ENCODE measurements at places on chromosomes 11 and 22. TPM values are rescaled to one million over a fixed set of nuclear protein-coding genes. Genes with fewer than 3 reads are reported as not detected.
A peak's percentile ranks its signal among the peaks of the same experiment; 100 is the strongest.

The DRD4 gene
- 6.6 TPM for total RNA-seq

DNA sequence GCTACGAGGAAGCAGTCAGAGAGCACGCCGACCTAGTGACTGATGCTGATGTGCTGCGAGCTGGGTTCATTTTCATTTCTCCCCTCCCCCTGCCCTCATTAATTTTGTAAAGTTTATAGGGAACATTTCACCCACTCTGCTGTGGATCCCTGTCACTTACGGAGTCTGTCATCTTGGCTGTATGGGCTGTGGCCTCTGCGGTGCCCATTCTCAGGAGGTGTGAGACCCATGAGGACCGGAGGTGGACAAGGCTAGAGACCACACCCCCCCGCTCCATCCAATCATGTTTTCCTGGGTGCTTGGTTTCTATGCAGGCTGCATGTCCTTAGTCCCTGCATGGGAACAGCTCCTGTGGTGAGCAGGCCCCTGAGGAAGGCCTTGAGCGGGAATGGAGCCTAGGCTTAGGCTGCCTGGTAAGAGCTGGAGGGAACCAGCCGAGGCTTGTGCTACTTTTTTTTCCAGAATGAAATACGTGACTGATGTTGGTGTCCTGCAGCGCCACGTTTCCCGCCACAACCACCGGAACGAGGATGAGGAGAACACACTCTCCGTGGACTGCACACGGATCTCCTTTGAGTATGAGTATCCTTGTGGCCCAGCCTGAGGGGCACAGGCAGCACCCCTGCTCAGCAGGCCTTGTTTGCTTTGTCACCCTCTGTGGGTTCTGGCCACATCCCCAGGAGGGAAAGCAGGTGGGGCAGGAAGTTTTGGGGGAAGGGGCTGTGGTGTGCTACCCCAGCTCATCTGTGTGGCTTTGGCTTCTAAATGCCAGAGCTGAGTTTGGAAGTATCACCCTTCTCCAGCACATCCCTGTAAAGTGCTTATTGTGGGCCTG lies 19.1 kb downstream of the CLDN5 start:
- no peak for DNase-seq

GRCh38 chr11:60165538-60165937 lies 17.3 kb downstream of the MS4A6A start:
- no peak for DNase-seq

The RAB38 gene
- 10.1 TPM for total RNA-seq

The TMEM134 gene
- 68.1 TPM for total RNA-seq

DNA sequence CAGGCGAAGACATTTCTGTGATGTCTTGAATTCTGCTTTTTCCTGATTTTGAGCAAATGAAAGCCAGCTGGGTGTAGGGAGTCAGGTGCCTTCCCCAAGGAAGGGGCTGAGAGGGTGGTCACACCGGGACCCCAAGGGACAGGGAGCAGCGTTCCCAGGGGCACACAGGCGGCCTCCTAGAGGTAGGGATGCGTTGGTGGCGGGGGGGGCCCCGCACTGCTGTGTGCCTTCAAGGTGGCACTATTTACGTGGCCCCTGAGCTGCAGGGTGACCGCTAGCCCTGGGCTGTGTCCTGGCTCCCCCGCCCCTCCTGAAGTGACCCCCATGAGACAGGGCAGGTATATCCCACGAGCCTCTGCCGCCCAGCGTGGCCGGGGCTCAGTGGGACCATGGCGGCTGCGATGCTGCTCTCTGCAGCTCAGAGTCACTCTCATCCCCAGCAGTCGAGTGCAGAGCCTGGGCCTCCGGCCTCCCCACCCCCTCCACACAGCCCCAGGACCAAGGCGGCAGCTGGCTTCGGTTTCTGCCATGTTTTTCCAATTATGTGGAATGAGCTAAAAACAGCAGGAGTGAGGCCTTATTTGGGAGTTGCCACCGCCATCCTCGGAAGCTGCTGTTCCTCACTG lies 60.9 kb downstream of the LRP5 start:
- no peak for DNase-seq

GRCh38 chr11:66706989-66707388 lies 22.0 kb downstream of the SPTBN2 start:
- no peak for DNase-seq

GRCh38 chr11:65657426-65657825 lies 5.3 kb downstream of the RELA start:
- no peak for DNase-seq

- DNase-seq: peak; percentile 81
Measured at GRCh38 chr11:124837491-124837856, 27.8 kb upstream of the ROBO3 start.

DNA sequence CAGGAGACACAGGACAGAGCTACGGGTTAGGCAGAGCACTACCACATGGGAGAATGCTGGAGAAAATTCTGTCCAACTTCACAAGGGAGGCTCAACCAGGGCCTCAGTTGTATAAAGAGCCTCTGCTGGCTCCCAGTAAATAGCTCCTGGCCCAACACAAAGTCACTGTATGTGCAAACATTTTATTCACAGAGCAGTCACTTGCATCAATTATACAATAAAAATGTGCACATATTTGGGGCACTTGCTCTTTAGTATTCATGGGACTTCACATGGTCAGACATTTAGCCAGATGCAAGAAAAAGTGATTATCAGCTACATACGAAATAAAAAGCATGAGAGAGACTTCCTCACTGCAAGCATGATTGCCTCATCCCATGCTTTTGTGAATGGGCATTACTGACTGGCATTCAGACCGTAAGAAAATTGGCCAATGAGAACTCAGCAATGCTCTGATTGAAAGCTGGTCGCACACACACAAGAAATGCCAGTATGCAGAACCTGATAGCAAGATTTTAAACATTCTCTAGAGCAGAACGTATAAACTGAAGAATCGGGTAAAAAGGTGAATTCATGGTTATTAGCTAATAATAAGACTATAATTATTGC lies 39.4 kb downstream of the BLID start:
- DNase-seq: no peak

The TMA7B gene
- total RNA-seq: not detected

The MRGPRG gene
- total RNA-seq: not detected

DNA sequence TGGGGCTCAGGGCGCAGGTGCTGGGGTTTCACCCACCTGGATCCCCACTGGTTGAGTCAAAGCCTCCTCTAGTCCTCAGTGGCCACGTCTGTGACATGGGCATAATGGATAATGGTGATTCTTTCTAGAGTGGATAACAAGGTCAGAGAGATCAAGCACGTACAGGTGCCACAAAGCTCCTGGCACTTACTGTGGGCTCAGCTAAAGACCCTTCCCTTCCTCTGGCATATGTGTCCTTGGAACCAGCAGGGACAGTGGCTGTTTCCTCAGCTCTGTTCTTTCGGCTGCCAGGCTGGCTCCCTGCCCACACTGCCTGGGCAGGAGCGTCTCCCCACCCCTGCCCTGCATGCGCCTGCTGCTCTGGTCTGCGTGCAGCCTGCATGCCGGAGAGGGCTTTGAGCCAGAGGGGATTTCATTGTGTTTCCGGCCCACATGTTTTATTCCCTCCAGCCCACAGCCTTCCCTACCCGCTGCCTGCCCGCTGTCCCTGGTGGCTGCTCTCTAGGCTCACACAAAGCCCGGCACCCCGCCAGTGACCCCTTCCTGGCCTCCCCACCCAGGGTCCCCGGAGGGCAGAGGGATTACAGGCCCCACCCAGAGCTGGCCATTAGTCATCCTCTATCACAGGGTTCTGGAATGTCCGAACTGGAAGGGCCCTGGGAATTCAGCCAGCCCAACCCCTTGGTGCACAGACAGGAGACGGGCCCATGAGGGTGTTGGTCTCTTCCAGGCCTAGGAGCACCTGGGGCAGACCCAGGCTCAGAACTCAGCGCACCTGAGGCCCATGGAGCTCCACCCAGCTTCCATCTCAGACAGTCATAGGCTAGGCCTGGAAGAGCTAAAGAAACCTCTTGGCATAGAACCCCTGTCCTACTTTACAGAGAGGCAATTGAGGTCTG lies 55.3 kb upstream of the GCAT start:
- peak; percentile 56 for DNase-seq

DNA sequence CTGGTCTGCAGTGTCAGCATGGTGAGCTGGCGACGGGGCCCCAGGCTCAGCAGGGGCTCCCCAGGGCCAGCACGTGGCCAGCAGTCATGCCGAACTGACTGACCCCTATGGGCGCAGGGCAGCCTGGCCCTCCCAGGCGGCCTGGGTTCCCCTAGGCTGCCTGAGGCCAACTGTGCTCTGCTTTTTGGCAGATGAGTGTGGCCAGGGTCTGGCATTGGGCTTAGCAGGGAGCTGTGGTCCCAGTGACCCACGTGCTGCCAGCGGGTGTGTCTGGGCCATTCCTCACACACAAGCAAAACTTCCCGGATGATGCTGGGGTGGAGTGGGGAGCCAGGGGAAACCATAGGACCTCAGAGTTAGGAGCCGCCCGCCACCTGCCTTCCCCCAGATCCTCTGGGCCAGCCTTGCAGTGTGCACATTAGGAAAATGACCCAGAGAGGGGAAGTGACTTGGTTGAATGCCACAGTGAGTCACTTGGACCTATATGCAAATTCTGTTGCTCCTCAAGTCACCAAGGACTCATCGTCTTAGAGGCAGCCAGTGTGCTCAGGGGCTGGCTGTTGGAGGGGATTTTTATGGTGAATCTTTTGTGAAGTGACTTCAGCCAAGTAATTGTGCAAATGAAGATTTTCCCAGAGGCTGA lies 6.5 kb downstream of the ADORA2A start:
- DNase-seq: no peak

GRCh38 chr11:9972989-9973388 lies 309.1 kb downstream of the SWAP70 start:
- peak; percentile 45 for DNase-seq

DNA sequence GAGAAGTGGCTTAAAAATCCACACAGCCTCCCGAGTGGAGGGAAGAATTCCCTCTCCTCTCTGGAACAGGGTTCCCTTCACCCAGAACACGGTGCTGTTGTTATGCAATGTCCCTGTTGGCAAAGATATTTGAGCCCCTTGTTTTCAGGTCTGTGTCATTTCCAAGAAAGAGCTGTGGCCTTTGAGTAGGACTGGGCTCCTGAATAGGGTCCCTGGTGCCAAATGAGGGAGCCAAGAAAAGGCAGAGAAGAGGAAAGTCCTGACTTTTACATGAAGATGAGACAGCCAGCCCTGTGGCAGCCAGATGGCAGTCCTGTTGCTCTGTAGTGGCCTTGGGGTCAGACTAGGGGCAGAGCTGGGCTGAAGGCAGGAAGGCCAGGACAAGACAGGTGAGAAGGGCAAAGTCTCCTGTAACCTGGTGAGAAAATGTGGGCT lies 51.2 kb upstream of the ELF5 start:
- no peak for DNase-seq

DNA sequence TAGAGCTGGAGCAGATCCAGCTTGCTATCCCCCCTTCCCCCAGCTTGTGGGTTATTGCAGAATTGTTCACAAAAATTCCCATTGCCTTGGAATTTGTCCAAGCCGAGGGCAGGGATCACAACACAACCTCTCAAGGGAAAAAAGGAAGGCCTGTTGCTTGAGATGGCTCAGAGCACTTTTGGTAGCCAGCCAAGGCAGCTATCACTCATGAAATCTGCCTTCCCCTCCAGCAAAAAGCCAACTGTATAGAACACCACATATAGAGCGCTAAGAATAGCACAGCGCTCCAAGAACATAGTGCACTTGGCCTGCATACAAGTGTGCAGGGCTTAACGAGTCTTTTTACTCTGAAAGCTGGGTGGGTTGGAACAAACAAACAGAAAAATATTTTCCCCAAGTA lies 46.2 kb downstream of the FAM83F start:
- no peak for DNase-seq

DNA sequence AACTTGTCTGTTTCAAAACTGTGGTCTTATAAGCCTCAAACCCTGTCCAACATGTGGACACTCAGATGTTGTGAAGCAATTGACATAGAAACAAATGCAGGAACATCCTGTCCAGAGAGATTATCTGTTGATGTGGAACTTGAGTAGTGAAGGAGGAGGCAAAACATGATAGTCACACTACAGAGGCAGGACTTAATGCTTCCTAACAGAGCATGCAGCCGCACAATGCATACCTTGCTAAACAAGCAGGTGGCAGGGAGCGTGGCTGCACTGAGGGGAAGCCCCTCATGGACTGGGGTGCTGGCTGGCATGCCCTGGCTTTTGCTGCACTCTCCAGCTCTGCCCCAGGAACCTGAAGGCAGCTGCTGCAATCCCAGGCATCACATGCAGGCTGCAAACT lies 5.3 kb downstream of the C22orf39 start:
- DNase-seq: no peak

- peak; percentile 99 for DNase-seq
Measured at GRCh38 chr11:124953753-124954589, at the start of gene CCDC15. CCDC15 (plus strand) TSS chr11:124954202; CDS start chr11:124954733, 531 bp downstream.

- no peak for DNase-seq
Measured at GRCh38 chr11:112297248-112297866, 36.7 kb upstream of the PLET1 start.

DNA sequence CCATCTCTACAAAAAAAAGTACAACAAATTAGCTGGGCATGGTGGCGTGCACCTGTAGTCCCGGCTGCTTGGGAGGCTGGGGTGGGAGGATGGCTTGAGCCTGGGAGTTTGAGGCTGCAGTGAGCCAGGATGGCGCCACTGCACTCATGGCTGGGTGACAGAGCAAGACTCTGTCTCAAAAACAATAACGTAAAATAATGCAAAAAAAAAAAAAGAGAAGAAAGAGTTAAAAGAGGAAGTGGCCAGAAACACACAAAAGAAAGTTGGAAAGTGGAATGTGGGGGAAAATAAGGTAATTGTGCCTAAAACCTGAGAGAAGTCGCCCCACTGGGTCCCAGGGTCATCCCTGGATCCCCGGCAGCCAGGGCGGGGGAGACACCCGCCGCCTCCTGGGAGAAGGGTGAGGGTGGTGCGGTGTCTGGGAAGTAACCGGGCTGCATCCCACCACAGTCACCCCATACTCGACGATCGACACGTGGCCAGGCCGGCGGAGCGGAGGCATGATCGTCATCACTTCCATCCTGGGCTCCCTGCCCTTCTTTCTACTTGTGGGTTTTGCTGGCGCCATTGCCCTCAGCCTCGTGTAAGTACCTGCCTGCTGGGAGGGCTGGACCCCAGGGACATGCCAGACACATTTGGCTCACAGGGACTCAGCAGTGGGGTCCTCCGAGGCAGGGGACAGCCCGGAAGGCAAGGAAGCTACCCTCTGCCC lies 8.1 kb downstream of the UPK3A start:
- DNase-seq: no peak

DNA sequence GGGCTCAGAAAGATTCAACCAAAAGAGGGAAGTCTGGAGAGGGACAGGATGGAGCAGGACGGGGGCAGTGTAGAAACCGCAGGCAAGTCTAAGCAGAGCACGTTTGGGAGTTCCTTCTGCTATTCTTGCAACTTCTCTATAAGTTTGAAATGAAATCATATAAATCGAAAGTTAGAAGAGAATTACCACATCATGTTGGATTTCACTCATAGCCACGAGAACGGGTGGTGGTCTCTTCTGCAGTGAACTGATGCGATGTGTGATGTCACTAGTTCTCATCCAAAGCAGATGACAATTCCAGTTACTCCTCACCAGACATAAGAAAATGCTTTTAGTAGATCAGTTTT lies 36.0 kb downstream of the KCNQ1 start:
- DNase-seq: no peak

The NXPE4 gene
- not detected for total RNA-seq
